Brain pericyte (primary cell): ENCODE measurements at places on chromosomes 5 and 9.

DNA sequence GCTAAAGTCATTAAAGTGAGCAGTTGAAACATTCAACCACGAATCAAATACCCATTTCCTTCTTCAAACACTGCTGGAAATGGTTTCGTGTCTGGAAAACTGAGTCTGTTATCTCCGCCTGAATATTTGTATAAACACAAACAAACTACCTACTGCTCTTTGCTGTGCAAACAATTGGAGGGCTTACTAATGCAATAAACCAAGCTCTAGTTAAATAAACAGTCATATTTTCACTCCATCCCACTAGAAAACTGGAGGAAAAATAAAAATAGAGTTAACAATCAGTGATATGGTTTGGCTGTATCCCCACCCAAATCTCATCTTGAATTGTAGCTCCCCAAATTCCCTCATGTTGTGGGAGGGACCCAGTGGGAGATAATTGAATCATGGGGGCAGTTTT is 397.6 kb downstream of the RASEF start:
- DNase-seq = no peak

DNA sequence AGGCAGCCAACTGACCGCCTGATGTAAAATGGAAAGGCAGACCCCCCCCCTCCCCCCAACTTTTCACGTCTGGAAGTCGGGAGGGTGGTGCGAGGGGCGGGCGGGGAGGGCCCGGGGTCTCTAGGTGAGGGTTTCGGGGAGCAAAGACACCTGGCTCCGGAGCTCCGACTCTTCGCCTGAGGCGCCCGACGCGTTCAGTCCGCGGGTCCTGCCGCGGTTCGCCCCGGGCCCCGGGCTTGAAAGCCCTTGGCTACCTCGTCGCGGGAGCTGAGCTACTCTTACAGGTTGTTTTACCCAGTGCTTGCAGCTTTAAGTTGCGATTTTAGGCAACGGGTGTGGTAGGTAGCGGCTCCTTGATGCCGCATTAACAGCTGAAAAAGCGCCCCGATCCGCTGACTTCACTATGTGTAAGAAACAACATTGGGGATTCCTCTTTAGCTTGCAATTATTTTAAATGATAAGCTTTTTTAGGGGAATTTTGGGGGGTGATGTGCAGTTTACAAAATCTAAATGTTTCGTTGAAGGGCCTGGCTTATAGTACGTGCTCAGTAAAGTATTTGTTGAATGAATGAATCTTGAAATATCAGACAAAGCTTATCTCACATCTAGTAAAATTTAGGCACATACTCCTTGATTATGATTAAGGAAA is 722 bp downstream of the CDC42SE2 start:
- DNase-seq = no peak

GRCh38 chr5:123611406-123611709 is 99.4 kb downstream of the CSNK1G3 start:
- DNase-seq = no peak

- DNase-seq = no peak
These were observed 81.5 kb downstream of the NRG2 start for GRCh38 chr5:139961435-139962157.

DNA sequence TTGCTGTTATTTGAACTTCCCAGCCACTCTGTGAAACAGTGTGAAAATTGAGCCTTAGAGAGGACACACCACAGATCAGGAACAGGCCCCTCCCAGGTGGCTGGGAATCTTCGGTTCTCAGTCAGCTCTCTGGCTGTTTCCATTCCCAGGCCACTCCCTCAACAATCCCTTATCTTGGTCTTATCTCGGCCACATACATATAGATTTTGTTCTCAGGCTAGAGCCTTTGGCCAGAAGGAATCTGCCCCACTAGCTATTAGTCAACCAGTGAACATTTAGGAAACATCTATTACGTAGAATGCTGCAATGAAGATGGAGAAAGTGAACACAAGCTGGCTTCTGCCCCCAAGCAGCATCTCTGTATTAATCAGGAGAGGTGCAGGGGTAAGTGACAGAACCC is 21.0 kb upstream of the WWC1 start:
- no peak for DNase-seq

GRCh38 chr5:159322180-159322579 is 8.1 kb downstream of the IL12B start:
- no peak for DNase-seq
